ENCODE measurements at places on chromosomes 2 and 18. TPM values are rescaled to one million over a fixed set of nuclear protein-coding genes. Genes with fewer than 3 reads are reported as not detected.
A peak's percentile ranks its signal among the peaks of the same experiment; 100 is the strongest.

DNA sequence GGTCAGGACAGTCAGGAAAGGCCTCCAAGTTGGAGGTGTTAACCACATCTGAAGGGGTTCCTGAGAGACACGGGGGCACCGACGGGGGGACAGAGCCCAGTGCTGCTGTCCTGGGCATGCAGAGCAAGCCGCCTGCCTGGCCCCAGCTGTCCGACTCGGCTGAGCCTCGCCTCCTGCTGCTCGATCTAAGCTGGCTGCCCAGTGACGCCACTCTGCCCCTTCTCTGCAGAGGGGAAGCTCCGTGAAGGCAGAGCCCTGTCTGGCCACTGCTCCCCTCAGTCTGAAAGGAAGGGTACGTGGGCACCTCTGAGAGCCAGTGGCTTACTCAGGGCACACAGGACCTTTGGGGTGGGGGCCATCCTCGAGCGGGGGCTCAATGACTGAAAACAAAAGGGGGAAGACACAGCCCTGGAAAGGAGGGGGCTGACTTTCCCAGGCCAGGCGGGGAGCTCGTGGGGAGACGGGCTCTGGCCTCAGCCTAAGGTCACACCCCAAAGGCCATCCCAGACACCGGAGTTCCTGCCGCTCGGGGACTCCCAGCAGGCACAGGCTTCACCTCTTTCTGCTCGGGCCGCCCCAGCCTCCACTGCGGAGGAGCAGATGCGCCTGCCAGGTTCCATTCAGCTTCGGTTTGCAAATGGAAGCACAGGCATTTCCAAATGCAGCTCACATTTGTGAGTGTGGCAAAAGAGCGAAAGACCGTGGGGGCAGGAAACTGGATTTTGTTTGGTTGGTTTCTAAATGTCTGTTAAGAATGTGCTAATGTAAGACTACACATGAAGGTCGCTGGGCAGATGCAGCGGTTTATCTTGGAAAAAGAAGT, 136.9 kb downstream of the HDAC4 start:
- no peak for ATAC-seq

DNA sequence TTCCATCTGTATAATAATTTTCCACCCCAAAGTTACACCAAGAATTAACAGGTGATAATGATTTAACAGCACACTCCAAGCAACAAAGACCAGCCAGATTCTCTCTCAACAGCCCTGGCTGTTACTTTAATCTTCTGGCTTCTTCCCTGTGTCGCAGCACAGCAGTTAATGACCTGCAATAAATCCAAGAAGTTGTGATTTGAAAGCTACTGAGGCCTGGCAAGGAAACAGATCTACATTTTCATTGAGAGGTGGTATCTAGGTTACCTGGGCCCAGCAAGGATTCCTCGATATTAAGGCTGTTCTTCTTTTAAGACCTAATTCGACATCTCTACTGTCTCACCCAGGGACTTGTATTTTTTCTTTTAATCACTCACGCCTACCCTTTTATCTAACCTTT, 433.8 kb downstream of the NBAS start:
- ATAC-seq = no peak

The ERFE gene
- total RNA-seq = not detected

DNA sequence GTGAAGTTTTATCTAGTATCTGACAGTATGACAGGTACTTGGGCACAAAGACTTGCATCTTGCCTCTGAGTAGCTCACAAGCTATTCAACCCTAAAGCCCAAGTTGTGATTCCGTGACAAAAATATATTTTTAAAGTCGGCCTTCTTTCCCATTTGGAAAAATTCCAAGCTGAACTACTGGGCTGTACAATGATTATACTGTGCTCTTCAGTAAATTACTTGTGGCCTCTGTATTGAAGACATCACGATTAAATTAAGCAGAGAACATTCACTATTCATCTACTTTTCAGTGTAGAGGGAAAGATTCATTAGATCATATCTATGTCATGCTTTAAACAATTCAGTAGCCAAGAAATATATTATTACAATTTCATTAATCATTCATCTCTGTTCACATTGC, 282.2 kb downstream of the CDH2 start:
- no peak for ATAC-seq

The MDH1B gene
- 1.1 TPM for total RNA-seq

DNA sequence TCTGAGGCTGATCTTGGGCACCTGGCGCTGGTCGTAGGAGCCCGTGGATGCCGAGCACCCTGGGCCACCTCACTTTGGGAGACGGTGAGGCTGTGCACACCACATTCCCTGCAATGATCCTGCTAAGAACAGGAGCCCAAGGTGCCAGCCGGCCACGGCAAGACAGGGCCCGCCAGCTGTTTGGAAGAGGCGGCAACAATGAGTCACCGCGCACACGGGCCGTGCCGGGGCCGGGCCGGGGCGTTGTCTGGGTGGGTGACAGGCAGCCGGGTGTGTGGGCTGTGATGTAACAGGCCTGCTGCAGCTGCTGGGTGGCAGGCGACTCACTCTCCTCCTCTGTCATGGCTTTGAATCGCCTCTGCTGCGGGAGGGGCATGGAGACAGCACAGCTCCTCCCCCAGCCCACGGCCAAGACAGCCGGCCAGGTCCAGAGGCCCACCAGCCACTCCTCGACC, 49.7 kb upstream of the ODC1 start:
- ATAC-seq = peak; percentile 46

The SLC9A4 gene
- 0.11 TPM for total RNA-seq

GRCh38 chr2:55720417-55720816, 26.8 kb upstream of the PNPT1 start:
- no peak for ATAC-seq

The OSR1 gene
- not detected for total RNA-seq

The SERPINB12 gene
- total RNA-seq = not detected

DNA sequence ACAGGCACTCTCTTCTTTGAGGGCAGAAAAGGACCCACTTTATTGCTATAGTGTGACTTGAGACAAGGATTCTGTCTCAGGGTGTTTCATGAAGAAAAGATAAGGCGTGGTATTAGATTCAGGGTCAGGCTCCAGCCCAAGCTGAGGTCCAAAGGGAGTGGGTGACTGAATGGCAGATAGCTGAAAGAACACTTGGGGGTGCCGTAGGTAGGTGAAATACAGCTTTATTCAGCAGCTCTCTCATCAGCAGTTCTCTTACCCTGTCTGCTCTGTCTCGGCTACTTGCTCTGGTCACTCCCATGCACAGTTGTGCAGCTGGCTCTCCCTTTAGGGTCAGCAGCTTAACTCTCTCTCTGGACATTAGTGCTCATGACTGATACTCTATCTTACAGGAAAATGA, 379.9 kb downstream of the LPIN1 start:
- no peak for ATAC-seq

The EXOC6B gene
- total RNA-seq = 12.8 TPM

GRCh38 chr2:22360735-22361374, 1024.1 kb upstream of the KLHL29 start:
- no peak for ATAC-seq

DNA sequence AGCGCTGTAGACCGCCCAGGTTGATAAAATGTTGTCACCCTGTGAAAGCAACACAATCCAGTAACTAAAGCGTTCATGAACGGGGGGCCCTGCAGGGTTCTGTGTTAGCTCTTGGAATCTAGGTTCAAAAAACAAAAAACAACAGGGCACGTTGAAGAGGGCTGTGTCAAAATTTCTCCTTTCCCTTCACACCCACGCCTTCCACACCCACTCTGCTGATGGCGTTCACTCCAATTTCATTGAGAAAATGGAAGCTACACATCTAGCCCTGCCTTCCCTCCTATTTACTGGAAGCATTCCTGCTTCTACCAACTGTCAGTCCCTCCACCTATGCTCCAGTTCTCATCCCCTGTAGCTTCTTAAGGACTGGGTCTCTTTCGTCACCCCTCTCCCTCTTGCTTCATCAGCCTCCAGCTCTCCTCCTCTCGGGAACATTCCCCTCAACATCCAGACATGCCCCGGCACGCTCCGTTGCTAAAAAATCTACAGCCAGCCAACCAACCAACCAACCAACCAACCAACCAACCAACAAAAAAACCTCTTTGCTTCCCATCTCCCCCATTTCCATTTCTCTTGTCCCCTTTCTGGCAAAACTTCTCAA, 98.4 kb upstream of the SP3 start:
- no peak for ATAC-seq

The PRSS56 gene
- total RNA-seq = not detected

The DES gene
- not detected for total RNA-seq

The MARCHF4 gene
- total RNA-seq = not detected

DNA sequence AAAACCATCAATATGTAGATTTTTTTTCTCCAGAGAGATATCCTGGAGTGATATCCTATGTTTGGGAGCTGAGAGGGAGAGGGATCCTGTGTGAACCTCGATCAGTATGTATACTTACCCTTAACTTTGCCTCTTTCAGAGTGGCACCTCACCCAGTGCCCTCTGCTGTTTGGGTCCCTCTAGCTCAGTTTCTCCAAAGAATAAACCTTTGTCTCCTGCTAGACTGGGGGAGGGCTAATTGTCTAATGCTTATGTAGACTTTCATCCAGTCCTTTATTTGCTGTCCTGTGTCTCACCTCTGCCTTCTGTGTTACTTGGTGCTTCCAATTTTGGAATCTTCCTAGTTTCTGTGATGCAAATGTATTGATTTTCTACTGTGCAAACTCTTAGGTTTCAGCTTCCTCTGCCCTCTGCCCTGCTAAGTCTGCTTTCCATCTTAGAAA, 48.4 kb downstream of the MTX2 start:
- ATAC-seq = no peak

GRCh38 chr2:99190548-99190947, 9.6 kb downstream of the MRPL30 start:
- ATAC-seq = no peak

DNA sequence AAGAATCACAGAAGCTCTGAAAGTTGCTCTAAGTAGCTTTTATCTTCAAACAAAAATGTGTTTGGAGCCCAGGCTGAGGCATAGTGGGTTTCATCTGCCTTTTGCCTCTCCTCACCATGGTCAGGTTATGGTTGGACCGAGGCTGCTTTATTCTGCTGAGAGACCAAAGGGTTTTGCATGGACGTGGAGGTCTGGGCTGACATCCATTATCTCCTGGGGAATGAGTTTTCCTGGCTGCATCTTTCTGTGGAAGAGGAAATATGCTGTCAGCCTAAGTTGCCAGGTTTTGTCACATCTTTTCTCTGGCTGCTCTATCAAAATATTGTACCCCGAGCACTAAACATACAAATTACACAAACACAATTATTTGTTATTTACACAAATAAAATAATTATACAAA, 223.2 kb downstream of the LDLRAD4 start:
- no peak for ATAC-seq

- peak; percentile 88 for ATAC-seq
Observed at GRCh38 chr2:10832203-10832936, 19.8 kb upstream of the PDIA6 start.

- ATAC-seq = no peak
Observed at GRCh38 chr2:191184457-191184856, 33.7 kb upstream of the STAT4 start.

DNA sequence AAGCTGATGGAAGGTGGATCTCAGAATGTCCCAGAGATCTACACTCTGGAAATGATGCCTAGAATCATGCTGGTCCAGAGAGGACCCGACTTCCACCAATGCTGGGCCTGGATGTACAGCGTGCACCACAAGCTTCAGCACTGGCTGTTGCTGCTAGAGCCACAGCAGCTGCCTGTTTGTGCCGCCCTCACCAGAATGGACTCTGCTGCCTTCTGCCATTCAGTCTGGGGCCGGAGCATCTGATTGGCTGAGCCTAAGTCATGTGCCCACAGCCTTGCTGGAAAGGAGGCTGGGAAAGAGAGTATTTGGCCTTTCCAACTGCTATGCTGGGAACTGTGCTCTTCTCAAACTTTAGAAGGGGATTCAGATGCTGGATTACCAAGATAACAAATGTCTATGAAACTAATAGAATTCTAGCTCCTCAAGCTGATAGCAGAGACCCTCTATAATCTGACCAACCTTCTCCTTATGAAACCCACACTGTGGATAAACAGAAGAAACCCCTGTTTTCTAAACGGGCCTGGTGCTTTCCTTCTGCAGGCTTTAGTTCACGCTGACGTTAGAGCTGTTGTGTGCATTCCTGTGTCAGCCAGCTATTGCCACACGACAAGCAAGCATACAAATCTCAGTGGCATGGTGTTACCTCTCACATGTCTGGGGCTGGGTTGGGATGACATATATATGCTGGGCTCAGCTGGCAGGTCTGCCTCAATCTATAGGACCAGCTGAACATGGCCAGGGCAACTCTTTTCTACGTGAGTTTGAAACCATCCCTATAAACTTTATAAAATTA, 4.1 kb upstream of the LOXHD1 start:
- no peak for ATAC-seq

The VSNL1 gene
- total RNA-seq = not detected

DNA sequence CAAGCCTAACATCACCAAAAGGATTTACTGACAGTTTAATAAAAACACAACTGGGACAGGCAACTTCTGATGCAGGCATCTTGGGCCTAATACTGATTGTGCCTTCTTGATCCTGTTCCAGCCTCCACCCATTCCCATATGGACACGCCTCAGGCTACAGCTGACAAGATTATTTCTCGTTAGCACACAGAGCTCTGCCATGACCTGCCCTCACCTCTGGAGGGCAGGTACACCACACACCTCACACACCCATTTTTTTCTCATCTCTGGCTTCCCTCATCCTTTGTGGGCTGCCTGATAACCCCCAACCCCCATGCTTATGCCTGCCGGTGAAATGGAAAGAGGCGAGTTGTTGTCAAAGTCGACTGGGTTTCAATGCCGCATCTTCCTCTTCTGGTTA, 147.0 kb downstream of the ANTXR1 start:
- ATAC-seq = no peak

GRCh38 chr2:133262893-133263292, 305.4 kb downstream of the NCKAP5 start:
- no peak for ATAC-seq

DNA sequence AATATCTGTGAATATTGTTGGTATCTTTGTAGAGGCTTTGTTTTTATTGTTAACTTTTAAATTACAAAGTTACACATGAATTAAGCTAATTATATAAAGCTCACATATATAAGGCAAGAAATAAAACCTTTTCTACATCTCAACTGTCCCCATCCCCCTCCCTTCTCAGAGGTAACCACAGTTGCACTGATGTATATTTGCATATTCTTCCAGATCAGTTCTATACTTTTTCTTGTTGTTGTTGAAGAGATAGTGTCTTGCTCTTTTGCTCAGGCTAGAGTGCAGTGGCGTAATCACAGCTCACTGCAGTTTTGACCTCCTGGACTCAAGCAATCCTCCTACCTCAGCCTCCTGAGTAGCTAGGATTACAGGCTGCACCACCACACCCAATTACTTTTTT, 36.0 kb upstream of the CDC42EP3 start:
- ATAC-seq = no peak

The GRHL1 gene
- total RNA-seq = 0.85 TPM

The ZAP70 gene
- total RNA-seq = 176 TPM

GRCh38 chr2:197219636-197220035, 90.9 kb downstream of the ANKRD44 start:
- ATAC-seq = no peak

DNA sequence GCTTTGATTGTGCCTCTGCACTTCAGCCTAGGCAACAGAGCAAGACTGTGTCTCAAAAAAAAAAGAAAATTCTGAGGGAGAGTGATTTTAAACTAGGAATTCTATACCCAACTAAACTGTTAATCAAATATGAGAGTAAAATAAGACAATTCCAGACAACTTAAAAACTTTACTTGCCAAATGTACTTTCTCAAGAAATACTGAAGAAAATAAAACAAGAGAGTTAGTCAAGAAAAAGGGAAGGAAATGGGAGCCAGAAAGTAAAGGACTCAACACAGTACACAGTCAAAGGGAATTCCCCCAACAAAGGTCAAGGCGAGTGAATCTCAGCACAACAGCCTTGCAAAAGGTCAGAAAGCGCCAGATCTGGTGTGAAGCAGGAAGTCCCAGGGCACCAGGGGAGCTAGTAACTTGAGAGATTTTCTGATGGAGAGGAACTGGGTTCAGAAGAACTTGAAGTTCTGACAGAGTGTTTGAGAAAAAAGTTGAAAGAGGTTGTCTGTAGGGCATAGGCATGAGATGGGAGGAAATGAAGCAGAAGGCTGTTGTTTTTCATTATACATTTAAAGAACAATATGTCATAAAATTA, 22.6 kb upstream of the TBC1D8 start:
- peak; percentile 100 for ATAC-seq

Data from activated T-helper 17 cell treated with anti-CD3 and anti-CD28 coated beads, Interleukin-2, amount 50 U/mL, for 72 hours (primary cell).